ENCODE measurements at places on chromosomes 13 and 19.
A peak's percentile ranks its signal among the peaks of the same experiment; 100 is the strongest.

DNA sequence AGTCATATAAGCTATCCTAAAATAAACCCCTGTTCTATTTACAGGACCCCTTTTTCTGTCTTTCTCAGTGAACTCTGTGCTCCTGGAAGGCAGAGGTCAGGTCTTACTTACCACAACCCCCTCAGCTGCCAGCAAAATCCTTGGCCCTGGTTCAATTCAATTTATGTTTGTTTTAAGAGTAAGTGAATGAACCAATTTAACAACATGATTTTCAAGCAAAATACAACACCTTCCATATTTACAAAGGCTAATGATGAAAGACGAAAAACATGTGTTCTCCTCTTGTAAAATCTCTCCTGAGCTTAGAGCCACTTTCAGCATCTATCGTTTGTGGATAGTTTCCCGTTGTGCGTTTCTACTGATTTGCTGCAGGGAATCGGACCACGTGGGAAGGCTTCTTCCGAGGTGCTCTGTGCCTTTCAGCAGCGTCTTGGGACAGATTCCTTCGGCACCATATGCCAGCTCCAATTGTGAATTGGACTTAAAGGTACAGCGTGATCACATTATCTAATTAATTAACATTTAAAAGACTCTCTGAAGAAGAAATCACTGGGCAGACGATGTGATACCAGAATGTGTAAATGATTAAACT lies 411.7 kb downstream of the IRS2 start:
- DNase-seq: no peak

GRCh38 chr19:14271840-14272239 lies 65.9 kb upstream of the ADGRL1 start:
- no peak for DNase-seq

DNA sequence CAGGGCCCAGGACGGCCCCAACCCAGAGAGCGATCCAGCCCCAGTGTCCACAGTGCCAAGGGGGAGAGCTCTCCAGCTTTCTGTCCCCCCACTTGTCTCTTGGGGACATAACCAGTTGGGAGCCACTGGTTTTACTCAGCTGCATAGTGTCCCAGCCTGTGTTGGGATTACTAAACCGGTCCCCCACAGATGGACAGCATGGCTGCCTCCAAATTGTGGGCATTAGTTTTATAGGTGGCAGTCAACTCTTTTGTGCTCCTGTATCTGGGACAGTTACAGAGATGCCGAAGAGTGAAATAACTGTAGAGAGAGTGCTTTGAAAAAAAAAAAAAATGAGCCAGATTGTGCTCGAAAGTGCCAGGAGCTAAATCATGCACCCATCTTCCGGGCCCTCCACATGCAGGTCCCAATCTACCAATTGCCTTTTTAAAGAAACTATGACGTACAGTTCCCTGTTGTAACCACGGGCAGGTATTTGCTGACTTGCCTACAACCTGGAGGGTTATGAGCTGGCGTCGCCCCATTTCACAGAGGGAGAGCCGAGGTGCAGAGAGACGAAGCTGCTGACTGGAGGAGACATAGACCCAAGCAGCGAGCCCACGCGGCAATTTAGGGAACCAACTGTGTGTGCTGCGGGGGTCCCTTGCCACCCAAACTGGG lies 2.4 kb upstream of the NFIC start:
- no peak for DNase-seq

GRCh38 chr13:50713523-50714248 lies 129.8 kb downstream of the DLEU7 start:
- peak; percentile 9 for DNase-seq

Data from AG08396 (cell line).